ENCODE measurements at places on chromosomes 4 and X. TPM values are rescaled to one million over a fixed set of nuclear protein-coding genes. Genes with fewer than 3 reads are reported as not detected.

DNA sequence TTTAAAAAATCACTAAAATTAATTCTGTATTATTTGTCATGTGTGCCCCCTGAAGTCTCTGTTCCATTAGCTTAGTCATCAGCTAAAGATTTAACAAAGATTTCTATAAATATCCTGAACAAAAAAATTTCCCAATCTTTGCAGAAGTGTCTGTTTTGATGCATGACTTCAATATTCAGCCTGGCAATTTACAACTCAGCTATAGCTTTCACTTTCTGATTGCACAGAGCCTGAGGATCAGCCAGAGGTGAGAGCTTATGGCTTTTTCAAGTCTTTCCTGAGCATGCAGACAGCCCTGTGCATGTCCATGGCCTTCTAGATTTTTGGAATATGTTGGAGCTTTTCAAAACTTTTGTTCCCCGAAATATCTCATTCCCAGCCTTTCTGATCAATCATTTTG lies 420.1 kb downstream of the ZNF674 start:
- no peak for DNase-seq

The VCX gene
- total RNA-seq = not detected

The CYP2U1 gene
- 8.1 TPM for total RNA-seq

DNA sequence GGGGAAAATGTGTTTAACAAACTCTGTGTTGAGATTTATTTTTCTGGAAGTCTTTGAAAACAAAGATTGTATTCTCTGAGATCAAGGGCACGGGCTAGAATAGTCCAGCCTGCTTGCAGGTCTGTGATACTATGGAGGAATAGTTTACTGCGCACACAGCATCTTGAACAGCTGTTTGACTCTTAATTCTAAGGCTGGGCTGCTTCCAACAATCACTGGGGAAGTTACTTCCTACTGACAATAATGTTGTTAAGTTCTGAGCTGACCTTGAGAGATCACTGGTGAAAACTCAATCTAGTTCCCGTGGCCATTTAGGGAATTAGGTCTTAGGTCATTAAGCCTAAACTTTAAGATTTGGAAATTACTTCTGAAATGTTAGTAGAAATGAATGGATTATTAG lies 416.1 kb upstream of the FTHL17 start:
- no peak for DNase-seq

Data from mucosa of gallbladder (tissue), 1 donor.